Spleen (tissue), 13 donors: ENCODE measurements at places on chromosomes 5 and 9. TPM values are rescaled to one million over a fixed set of nuclear protein-coding genes. Genes with fewer than 3 reads are reported as not detected.

The LHX3 gene
- not detected for polyA plus RNA-seq

The FAM153A gene
- polyA plus RNA-seq, result 23.5 TPM

The ANKRD18A gene
- polyA plus RNA-seq, result 0.03 TPM

The NR4A3 gene
- polyA plus RNA-seq, result 1.1 TPM

The PFN3 gene
- polyA plus RNA-seq, result not detected

The ECM2 gene
- 0.22 TPM for polyA plus RNA-seq

The PDE8B gene
- polyA plus RNA-seq, result 0.22 TPM

The TMC1 gene
- polyA plus RNA-seq, result not detected

The GFPT2 gene
- polyA plus RNA-seq, result 1.2 TPM

The CXXC5 gene
- polyA plus RNA-seq, result 60.8 TPM

The SPAAR gene
- polyA plus RNA-seq, result 1.9 TPM

The TNFSF8 gene
- 10.2 TPM for polyA plus RNA-seq

The LEAP2 gene
- 2.9 TPM for polyA plus RNA-seq

The MLANA gene
- polyA plus RNA-seq, result not detected

The SUSD3 gene
- polyA plus RNA-seq, result 68.8 TPM

The NMUR2 gene
- not detected for polyA plus RNA-seq

The TTC23L gene
- 0.23 TPM for polyA plus RNA-seq

The PCDHGB1 gene
- 0.04 TPM for polyA plus RNA-seq

The LCN6 gene
- polyA plus RNA-seq, result 18.9 TPM

The TERT gene
- polyA plus RNA-seq, result 0.53 TPM

The ARL14EPL gene
- polyA plus RNA-seq, result not detected

The MAP3K1 gene
- 27.6 TPM for polyA plus RNA-seq

The CDH9 gene
- not detected for polyA plus RNA-seq

The BAAT gene
- not detected for polyA plus RNA-seq

The IL4 gene
- not detected for polyA plus RNA-seq

The HTR4 gene
- 0.03 TPM for polyA plus RNA-seq

The PLAC8L1 gene
- polyA plus RNA-seq, result 1.3 TPM

The TCERG1 gene
- 43.7 TPM for polyA plus RNA-seq

The ZNF474 gene
- polyA plus RNA-seq, result not detected

The CKMT2 gene
- 1.4 TPM for polyA plus RNA-seq

The ATP10B gene
- 0.06 TPM for polyA plus RNA-seq

The FOXI1 gene
- not detected for polyA plus RNA-seq

The ATP6V1G1 gene
- polyA plus RNA-seq, result 219 TPM

The EPB41L4A gene
- polyA plus RNA-seq, result 4.2 TPM

The TMEM215 gene
- polyA plus RNA-seq, result not detected

The COL15A1 gene
- 1.1 TPM for polyA plus RNA-seq

The BTNL3 gene
- polyA plus RNA-seq, result 0.13 TPM

The PCDHB10 gene
- polyA plus RNA-seq, result 0.15 TPM

The AK8 gene
- 0.22 TPM for polyA plus RNA-seq

The ABLIM3 gene
- polyA plus RNA-seq, result 5.2 TPM

The GRIA1 gene
- 0.08 TPM for polyA plus RNA-seq
